Coronary artery (tissue), 2 donors: ENCODE measurements at places on chromosomes 5 and 9.

DNA sequence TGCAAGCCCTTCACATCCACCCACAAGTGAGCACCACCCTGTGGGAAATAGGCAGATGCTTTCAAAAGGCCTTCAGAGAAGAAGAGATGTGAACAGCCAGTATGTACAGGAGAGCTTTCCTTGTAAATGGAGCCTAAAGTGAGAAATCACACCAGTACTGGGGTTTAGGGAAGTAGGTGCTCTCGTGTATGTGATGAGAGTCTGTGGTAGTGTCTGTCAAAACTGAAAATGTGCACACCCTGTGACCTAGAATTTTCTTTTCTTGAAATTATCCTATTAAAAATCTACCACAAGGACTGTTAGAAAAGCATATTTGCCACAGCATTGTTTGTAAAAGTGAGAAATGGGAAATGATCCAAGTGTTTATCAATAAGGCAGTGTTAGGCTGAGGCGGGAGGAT is 16.6 kb downstream of the OTULINL start:
- DNase-seq = no peak

GRCh38 chr9:34520096-34520495 is 2.7 kb downstream of the ENHO start:
- no peak for DNase-seq

GRCh38 chr5:178790371-178790770 is 59.9 kb upstream of the ZNF354A start:
- no peak for DNase-seq

- no peak for DNase-seq
Observed at GRCh38 chr5:135669416-135669815, 90.6 kb upstream of the CXCL14 start.

- DNase-seq = no peak
Observed at GRCh38 chr9:69066955-69067354, 31.4 kb downstream of the FXN start.

DNA sequence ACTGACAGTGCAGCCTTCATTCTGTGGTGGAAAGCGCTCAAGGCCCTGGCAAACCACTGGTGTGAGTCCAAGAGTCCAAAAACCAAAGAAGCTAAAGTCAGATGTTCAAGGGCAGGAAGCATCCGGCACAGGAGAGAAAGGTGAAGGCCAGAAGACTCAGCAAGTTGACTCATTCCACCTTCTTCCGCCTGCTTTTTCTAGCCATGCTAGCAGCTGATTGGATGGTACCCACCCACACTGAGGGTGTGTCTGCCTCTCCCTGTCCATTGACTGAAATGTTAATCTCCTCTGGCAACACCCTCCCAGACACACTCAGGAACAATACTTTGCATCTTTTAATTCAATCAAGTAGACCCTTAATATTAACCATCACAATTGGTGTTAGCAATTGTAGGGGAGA is 296.1 kb downstream of the NDUFS4 start:
- DNase-seq = no peak

- no peak for DNase-seq
Observed at GRCh38 chr5:50967563-50968355, 301.3 kb downstream of the PARP8 start.

GRCh38 chr9:126507318-126508109 is 106.2 kb upstream of the LMX1B start:
- no peak for DNase-seq

GRCh38 chr9:134342746-134343115 is 16.5 kb downstream of the RXRA start:
- DNase-seq = no peak

- DNase-seq = no peak
Observed at GRCh38 chr5:1961952-1962595, 79.3 kb upstream of the IRX4 start.

DNA sequence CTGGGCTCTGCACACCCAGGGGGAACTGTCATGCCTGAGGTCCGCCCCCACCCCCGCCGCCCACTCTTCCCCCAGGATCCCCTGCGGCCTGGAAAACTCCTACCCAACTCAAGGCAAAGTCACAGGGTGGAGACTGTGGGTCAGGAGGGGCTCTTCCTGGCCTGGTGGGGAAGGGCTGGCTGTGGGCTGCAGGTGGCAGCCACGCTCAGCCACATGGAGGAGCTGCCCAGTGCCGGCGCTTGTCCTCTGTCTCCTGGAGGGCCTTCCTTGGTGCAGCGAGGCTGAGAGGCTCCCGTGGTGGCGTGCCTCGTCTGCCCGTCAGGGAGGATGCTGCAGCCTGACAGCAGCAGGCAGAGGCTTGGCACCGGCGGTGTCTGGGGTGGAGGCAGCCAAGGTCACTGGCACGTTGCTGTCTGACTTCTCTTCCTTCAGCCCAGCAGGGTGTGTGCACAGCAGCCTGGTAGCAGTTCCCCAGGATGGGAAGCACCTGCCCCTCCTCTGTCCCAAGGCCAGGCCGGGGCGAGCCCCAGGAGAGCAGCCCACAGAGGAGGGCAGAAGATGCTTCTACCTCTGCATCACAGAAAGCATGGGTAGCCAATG is 78.1 kb downstream of the ADAMTS2 start:
- DNase-seq = peak; percentile 74

DNA sequence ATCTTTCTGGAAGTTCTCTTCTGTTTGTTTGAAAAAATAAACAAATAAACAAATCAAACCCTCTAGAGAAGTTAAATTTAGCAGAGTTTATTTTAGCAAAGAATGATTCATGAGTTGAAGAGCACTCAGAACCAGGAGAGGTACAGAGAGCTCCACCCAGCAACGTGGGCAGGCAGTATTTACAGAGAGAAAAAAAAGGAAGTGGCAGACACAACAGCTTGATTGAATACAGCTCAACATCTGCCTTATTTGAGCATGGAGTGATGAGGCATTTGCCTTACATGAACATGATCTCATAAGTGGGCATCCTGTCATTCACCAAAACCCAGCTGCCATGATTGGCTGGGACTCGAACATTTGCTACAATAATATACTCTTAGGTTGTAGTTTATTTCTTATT is 381.6 kb upstream of the ADAMTS16 start:
- no peak for DNase-seq

DNA sequence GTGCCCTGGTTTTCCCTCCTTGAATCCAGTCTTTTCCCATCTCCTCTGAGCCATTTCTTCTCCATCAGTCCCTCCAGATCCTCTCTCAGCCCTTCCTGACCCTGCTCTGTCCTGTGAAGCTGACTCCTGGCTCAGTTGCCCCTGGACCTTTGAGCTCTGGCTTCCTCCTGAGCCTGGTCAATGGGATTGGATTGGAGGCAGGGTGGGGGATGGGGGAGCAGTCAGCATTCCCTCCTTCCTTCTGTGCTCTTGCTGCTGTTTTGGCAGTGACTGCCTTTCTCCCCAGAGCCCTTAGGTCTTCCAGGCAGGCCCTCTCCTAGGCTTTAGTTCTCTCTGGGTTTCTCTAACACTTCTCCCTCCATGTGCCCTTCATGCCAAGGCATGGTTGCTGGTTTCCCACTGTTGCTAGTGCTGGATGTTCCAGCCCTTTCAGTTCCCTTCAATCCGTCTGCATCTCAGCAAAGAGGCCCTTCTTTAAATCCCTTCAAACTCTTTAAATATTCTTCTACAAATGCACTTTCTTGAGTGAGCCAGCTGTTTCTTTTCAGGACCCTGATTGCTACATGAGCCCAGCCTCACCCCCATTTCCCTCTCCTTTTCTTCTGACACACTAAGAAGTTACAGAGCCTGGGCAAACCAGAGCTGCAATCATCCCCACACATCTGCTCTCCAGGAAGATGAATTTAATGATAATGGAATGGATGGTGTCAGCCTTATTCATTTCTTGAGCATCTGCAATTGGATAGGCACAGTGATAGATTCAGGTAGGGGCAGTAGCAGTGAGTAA is 2.2 kb downstream of the TNFSF15 start:
- no peak for DNase-seq

DNA sequence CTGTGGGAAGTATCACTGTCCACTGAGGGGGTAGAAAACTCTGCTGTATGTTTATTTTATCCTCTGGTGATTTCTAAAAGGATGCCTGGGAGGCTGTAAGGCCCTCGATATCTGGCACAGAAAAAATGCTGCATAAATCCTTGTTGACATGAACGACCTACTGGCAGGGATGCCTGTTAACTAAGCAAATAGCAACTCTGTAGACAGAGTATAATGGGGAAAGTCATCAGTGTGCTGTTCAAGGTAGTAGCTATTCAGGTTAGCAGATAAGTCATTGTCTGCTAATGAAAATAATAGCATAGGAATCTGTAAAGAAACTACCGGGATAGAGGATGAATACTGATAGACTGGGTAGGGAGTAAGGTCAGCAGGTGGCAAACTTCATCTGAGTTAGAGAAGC is 194.8 kb downstream of the TARS1 start:
- no peak for DNase-seq

DNA sequence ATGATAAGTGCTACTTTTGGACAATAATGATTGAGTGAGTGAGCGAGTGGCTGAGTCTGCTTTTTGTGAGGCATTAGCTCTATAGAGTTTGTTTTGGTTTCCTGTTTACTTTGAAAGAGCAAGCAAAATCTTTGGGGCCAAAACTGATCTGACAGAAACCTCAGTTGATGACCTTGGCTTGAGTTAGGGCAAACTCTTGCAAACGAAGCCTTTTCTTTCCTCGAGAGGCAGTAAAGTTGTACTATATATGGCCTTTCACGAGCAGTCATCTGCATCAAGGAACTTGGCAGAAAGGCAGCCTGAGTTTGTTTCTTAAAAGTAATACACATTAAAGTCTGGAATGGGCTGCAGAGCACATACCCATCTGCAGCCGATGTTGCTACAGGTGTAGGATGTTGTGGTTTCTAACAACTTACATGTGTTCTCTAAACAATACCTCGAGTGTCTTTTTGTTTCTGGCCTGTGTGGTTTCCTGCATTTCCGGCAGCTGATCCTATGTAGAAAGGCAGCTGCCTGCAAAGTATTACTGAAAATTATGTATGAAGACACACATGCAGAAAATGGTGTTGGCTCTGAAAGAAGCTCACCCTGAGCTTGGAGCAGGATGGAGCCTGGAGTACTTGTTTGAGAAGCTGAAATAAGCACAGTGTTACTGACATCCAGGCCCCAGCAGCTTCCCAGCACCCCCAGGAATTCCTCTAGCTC is 60.8 kb downstream of the FOXD1 start:
- no peak for DNase-seq

DNA sequence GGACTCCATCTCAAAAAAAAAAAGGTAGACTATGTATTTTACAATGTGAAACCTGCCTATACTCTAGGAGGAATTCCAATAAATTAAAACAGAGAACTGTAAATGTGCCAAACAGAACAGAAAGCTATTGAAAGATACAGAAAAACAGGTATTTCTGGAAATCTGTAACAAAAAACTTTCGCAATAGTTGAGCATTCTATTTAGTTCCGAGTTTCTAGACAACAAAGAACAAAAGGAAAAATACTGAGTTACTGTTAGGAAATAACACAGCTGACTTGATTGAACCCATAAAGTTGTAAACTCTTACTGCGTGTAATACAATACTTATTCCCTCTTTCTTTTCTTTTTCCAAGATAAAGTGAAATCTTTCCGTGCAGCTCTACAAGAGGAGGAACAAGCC is 18.6 kb downstream of the DIMT1 start:
- no peak for DNase-seq

- DNase-seq = peak; percentile 38
Observed at GRCh38 chr5:6590581-6590980, 42.3 kb downstream of the NSUN2 start.

DNA sequence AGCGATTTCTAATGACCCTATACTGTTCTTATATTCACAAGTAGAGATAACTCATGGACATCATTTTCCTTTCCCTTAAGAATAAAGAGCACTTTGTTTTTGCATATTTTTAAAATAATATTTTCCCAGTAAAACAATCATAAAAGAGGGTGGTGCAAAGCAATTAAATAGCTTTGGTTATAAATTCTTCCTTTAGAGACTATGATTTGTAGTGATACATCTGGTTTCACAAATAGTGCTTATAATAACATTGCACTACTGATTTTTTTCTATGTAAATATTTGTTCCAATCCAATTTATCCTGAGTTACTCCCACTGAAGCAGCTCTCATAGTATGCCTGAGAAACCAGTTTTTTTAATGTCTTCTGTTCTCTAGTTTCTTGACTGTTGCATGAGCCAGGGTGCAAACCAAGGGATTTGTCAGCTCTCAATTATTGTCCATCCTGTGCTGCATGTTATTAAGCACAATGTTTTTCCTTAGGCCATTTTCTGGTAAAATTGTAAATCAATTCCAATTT is 74.7 kb downstream of the LURAP1L start:
- no peak for DNase-seq

GRCh38 chr9:83342731-83343130 is 195.5 kb downstream of the FRMD3 start:
- no peak for DNase-seq

- no peak for DNase-seq
Observed at GRCh38 chr9:134629586-134630392, 11.8 kb upstream of the COL5A1 start.

GRCh38 chr9:37152365-37152764 is 32.0 kb downstream of the ZCCHC7 start:
- no peak for DNase-seq

DNA sequence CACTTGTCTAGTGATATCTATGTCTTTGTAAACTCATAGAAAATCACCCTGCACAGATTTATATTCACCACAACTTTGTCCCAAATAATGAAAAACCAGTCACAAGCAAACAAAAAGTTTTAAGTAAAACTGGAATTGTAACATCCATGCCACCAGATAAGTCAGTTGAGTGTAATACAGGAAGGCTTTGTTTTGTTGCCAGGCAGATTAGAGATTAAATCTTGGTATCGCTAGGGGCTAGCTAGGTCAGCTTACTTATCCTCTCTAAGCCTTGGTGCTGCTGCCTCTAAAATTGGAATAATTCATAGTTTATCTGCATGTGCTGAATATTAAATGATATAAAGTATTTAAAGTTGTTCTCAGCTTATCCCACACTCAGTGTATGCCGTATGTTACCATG is 1062.5 kb downstream of the CDH9 start:
- no peak for DNase-seq

DNA sequence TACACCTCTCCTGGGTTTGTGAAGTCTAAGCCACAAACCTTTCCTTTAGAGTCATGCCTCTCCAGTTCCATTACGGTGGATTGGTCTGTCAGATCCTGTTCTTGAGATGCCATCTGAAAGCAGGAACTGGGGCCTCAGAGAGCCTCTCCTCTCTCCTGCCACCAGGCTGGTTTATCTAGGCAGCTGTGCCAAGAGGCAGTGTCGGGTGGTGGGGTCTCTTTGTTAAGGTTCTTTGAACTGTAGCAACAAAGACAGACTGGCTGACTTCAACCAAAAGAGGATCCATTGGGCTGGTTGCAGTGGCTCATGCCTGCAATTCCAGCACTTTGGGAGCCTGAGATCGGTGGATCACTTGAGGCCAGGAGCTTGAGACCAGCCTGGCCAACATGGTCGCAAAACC is 66.0 kb upstream of the ANGPTL2 start:
- DNase-seq = no peak

DNA sequence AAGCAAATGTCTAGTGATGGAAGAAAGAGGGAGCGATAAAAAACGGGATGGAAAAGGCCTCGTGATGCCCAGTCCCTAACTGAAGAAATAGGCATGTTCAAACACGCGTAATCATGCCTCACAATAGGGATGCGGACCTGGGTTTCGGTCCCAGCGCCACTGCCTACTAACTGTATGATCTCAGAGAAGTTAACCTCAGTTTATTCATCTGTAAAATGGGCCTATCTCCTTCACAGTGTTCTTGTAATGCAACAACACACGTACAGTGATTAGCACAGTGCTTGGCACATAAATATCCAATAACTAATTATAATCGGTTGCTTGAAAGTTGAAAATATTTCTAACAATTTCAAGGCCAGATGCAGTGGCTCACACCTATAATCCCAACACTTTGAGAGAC is 181.8 kb downstream of the FANCC start:
- DNase-seq = no peak
